GDM1 (cell line): ENCODE measurements at places on chromosomes 5 and 9.

DNA sequence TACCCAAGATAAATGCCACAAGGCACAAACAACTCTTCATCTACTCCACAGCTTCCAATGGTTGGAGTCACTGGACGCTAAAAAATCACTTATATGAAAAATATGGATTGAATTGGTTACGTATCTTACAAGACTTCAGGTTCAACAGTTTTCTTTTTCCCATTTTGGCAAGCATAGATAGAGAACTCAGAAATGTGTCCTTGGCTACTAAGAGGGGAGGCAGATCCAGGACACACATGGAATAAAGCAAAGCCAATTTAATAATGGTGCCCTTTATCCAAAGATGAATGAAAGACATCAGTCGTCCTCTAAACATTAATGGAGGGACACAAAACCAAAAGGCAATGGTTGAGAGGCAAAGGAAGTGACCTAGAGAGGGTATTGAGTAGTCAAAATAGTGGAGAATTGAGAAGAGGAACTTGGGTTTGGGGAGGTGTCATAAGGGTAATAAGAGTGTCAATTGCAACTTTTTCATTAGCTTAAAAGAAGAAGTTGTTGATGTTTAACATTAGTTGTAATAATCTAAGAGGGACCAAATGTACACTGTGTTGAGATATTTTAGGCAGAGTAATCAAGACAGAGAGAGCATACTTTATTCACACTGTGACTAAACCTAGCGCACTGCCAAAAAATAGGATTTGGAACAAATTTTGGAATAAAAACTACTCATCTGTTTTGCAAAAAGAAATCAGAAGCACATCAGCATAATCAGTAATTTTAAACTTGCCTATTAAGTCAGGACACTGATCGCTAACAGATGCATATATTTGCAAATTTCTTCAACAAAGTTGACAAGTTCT, 308.2 kb downstream of the ARL15 start:
- DNase-seq: no peak

- DNase-seq: no peak
Observed at GRCh38 chr9:16591092-16591491, 279.4 kb downstream of the BNC2 start.

DNA sequence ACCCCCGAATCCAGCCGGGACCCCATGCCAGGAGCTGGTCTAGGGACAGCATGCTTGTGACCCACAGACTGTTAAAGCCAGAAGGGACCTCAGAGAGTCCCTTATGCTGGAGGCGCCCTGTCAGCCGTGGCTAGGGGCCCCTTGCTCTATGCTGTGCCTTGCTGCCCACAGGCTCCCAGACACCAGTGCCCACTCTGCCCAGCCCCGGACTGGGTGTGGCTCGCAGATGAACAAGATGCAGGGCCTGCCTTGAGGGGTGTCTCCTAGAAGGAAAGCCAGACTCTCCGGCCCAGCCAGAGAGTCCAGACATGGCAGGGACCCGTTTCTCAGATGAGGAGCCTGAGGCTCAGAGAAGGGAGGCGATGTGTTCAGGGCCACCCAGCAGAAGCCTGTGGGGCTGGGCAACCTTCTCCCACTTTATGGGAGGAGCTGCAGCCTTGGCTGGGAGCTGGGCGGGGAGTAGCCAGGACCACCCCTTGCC, 85.7 kb downstream of the LMX1B start:
- DNase-seq: no peak

DNA sequence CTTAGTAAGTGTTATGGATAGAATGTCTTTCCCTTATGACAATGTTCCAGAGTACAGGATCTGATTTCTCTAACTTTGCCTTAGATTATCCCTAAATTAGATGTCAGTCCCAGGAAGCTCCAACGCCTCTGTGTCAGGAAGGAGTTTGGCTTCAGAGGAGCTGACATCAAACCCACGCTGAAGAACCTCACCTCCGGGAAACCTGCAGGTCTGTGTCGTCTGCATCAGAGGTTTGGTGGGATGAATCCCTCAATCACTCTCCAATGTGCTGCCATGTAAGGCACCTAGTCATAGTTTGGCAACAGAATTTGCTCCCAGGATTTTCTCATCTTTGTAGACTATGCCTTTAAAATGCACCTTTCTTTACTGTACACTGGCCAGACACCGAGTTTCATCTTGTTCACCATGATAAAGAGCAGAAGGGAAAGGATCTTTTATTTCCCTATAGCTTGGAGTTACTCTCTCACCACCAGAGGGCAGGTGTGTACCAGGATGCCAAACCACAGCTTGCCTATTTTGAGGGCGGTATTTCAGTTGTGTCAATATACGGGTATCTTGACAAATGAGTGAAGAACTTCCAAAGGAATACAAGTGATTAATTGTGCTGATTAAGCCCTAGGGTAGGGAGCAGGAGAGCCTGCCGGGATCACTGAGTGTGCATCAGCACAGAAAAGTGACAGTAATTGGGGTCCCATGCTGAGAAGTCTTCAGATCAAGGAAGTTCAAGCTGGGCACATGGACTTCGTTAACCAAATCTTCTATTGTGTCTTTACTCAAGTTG, 23.4 kb downstream of the MINAR2 start:
- peak; percentile 35 for DNase-seq

- DNase-seq: no peak
Observed at GRCh38 chr9:84808416-84808815, 138.9 kb downstream of the NTRK2 start.

GRCh38 chr5:127094161-127094814, 21.0 kb upstream of the C5orf63 start:
- DNase-seq: no peak

GRCh38 chr9:113548221-113549041, 84.9 kb downstream of the RGS3 start:
- DNase-seq: peak; percentile 30

DNA sequence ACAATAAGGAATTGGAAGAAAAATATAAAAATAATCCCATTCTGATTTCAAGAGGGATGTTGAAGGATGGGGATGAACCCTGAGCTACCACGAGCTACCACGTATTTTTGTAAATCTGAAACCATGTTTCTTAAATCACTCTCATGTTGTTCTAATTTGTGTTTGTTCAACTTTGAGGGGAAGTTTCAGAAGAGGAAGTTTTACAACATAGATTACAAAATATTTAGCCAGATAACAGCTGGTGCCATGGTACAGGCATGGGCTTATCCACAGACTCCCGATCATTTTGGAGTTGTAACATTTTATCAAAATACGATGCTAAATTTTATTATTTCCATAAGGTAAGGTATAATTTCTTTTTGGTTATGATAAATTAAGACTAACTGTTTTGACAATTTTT, 15.2 kb downstream of the CCDC125 start:
- no peak for DNase-seq

DNA sequence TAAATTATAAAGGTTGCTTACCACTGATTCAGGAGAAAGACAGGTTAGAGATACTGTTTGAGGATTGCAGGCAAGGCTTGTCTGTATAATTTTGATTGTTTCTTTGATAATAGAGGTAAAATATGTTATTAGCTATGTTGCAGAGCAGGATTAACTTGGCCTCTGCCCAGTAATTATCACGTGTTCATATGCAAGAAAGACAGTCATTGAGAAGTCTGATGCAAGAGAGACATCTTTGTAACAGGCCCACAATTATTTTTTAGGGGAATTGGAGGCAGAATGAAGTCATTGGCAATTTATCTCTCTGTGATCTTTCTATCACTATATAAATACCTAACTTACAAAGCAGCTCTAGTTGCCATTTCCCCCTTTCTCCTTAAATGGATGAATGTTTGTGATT, 46.0 kb downstream of the SLC44A1 start:
- DNase-seq: no peak

DNA sequence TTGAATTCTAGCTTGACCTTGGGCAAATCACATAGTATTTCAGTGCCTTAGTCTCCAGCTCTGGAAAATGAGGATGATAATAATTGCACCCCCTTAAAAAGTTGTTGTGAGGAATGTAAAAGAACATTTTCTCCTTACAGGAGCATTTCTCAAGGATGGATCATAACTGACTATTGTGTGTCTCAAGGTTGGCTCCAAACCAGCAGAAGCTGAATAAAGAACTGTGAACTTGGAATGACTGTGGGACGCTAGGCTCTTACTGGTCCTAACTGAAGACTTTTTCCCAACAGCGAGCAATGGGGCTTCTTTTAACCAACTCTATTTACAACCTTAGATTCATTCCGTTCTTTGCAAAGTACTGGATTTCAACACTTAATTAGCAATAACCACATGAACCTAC, 26.2 kb upstream of the GLRX start:
- DNase-seq: no peak

- no peak for DNase-seq
Observed at GRCh38 chr9:86257391-86257790, 2.1 kb downstream of the C9orf153 start.

GRCh38 chr9:27303219-27303618, 6.3 kb upstream of the EQTN start:
- no peak for DNase-seq

DNA sequence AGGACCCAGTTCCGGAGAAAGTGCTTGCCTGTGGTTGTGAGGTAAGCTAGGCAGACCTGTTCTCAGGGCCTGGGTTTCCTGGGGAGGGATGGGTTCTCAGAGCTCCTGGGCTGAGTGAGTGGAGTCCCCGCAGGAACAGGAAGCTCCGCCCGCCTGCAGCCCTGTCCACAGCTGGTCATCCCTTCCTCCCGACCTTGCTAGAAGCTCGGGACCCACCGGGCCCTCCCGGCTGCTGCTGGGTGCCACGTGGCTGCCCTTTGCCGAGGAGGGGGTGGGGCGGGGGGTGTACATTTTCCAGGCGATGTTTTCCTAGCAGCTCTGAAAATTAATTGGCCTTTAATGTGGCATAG, 198.1 kb downstream of the C9orf50 start:
- DNase-seq: no peak

DNA sequence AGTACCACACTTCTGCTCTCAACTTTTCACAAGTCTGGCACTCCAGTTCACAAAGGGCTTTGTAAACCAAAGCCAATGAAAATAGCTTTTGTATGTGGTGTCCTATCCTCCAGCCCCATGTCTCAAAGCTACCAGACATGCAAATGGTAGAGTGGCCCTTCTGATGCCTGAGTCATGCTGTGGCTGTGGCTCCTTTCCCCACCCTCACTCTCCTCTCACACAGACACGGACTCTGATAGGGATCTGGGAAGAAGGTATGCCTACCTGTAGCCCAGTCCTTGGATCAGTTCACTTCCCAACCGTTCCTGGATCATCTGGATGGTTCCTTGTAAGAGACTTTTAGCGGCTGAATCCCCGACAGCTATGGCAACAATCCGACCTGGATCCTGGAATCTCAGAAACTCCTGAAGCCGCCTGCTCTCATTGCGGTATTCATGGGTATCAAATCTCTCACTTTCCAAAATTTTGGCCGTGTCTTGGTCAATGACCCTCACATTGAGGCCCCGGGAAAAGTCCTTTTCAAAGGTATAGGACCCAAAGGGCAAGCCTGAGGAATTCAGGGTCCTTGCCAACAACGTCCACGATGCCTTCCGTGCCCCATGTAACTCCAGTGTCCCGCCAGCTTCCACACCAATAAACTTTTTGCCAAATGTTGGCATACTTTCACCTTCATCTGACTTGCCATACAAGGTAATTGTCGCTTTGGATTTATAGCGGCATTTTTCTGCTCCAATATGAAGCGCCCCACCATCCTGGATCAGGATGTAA, 23.4 kb downstream of the CEMIP2 start:
- DNase-seq: no peak

DNA sequence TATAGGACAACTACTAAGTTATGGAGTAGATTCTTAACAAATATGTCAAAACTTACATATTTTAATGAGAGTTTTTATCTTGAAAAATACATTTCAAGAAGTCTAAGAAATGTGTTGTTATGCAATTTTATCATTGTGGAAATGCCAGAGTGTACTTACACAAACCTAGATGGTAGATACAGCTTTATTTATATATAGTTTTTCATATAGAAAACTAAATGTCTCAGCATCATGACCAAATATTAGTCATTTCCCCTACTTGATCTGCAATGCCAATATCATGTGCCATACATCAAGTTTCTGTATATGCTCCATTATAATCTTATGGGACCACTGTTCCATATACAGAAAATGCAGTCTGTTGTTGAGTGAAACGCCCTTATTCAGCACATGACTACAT, 28.7 kb downstream of the CAST start:
- no peak for DNase-seq

DNA sequence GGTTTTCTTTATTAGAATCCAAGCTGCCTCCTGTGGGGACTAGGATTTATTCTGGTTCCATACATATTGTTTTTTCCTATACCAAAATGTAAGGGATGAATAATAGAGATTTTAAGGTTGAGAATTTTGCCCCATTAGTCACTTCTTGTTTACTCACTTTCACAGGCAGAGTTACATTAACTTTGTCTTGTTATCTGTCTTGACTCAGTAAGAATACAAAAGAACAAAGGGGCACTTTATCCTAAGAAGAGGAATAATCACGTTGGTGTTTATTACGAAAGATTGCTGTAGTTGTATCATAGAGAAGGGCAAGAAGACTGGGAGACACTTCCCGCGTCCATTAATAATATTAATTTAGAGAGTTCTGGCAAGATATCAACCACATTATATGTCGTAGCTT, 599.7 kb upstream of the FTMT start:
- DNase-seq: no peak

DNA sequence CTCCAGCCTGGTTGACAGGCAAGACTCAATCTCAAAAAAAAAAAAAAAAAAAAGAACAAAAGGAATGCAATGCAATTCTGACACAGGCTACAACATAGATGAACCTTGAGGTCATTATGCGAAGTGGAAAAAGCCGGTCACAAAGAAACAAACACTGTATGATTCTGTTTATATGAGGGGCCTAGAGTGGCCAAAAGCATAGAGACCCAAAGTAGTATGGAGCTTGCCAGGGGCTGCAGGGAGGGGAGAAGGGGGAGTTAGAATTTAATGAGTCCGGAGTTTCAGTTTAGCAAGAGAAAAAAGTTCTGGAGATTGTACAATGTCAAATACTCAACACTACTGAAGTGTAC, 33.2 kb upstream of the ASS1 start:
- DNase-seq: no peak

DNA sequence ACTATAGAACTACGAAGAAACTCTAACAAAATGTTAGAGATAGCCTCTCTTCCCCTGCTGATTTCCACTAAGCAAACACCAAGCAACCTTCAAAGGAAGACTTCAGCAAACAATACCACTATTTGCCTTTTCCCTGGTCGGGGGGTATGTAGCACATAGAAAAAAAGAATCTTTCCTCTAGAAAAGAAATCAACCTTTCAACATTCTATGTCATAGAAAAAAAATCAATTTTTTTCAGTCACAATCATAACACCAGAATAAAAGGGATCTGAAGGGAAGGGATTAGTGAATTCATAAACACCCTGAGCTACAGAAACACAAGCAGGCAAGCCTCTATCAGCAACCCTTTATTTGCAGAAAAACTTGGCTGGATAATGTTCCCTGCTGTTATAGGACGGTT, 15.3 kb downstream of the ABCA1 start:
- DNase-seq: no peak

DNA sequence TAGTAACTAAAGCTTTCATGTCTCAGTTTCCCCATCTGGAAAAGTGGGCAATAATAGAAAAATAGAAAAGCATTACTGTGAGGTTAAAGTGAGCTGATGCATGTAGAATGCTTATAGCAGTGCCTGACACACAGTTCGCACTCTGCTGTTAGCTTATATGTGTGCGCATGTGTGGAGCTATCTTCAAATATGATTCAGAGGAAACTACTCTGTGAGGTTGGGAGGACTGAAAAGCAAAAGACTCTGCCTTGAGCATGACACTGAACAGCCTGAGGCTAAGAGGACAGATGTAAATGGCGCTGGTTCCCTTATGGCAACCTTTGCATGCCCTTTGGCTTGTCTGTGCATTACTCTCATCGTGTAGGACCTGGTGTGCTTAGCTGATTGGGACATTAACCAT, 19.4 kb downstream of the NTRK2 start:
- no peak for DNase-seq

GRCh38 chr5:144710637-144711036, 540.0 kb downstream of the KCTD16 start:
- no peak for DNase-seq
